ENCODE measurements at places on chromosomes 3 and 15. TPM values are rescaled to one million over a fixed set of nuclear protein-coding genes. Genes with fewer than 3 reads are reported as not detected.

GRCh38 chr15:68439506-68439905 is 7.5 kb upstream of the ITGA11 start:
- no peak for DNase-seq

GRCh38 chr3:123471106-123471505 is 22.2 kb upstream of the ADCY5 start:
- no peak for DNase-seq

Gene CCDC13
- total RNA-seq, result 2.4 TPM

DNA sequence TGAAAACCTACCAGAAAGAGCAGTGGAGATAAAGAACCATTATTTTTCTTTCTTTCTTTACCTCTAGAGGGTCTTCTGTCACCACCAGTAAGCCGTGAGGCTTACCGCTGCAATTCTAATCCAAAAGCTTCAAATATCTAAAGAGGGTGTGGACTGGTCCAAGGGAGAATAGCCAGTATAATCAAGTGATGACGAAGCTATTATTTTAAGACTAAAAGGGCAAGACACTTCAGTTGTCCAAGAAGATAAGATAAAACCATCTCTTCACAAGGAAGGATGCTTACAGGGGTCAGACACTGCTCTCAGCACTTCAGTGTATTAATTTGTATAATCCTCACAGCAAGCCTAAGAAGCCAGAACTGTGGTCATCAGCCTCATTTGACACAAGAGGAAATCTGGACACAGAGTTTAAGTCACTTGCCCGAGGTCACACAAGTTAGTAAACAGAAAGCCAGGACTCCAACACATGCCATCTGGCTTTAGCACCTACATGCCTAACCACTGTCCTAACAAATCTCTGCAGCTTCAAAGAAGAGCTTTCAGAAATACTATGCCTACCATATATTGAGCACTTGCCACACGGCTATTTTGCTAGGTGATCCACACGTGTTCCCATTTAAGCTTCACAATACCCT is 14.6 kb downstream of the HDC start:
- DNase-seq, result no peak

DNA sequence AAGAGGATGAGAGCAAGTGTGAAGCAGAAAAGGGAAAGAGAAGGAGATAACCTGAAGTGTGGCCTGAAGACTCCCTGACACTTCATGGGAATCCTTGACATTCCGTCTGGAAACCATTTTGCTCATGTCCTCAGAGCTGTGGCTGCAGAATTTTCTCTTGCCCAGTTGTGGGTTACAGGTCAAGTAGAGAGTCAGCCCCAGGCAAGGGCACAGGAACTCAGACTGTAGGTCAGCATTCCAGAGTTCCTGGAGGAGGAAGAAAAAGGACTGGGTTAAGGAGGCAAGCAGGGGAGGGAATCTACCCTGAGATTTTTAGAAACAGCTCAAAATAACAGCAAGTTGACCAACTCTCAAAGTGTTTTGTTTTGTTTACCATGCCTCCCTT is 4.1 kb upstream of the THSD4 start:
- no peak for DNase-seq

- no peak for DNase-seq
These were observed 59.9 kb downstream of the GPR176 start for GRCh38 chr15:39860200-39860599.

Gene ABHD10
- 85.6 TPM for total RNA-seq

Gene CCDC12
- 25.3 TPM for total RNA-seq

DNA sequence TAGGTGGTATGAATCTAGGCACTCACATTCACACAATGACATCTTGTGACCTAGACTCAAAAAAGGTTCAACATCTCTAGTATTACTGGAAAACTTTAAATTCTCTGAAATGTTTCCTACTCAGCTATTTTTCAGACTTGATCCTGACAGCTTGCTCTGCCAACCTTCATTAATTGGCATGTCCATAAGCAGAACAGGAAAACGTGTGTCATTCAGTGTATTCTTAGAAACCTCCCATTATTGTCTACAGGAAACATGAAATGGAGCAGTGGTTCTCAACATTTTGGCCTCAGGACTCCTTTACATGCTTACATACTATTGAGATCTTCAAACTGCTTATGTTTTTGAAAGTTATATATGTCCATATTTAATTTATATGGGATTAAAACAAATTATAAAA is 363.2 kb downstream of the NAALADL2 start:
- DNase-seq, result no peak

Gene POTEB
- total RNA-seq, result under 0.01 TPM

Gene NUSAP1
- total RNA-seq, result 22.8 TPM

GRCh38 chr3:35200056-35200455 is 439.3 kb upstream of the ARPP21 start:
- DNase-seq, result no peak

Data from frontal cortex (tissue), 4 donors.